Astrocyte of the cerebellum (primary cell): ENCODE measurements at places on chromosomes 1 and 21.

GRCh38 chr1:214515544-214516433, 35.6 kb downstream of the PTPN14 start:
- no peak for DNase-seq

DNA sequence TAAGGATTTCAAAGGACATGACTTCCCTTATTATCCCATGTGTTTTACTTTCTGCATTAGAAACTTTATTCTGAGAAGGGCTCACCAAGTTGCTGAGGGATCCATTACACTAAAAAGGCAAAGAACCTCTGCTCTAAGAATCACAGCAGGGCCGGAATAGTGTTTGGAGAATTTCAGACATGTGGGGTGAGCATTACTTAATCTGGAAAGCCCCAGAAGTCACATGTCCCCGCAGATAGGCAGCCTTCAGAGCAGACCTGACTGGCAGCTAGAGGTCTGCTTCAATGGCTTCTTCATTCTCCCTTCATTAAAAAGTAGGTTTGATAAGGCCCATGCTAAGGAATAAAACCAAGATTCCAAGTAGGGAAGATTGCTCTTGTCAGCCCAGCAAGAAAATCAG, 52.6 kb upstream of the RBM15 start:
- DNase-seq: no peak

DNA sequence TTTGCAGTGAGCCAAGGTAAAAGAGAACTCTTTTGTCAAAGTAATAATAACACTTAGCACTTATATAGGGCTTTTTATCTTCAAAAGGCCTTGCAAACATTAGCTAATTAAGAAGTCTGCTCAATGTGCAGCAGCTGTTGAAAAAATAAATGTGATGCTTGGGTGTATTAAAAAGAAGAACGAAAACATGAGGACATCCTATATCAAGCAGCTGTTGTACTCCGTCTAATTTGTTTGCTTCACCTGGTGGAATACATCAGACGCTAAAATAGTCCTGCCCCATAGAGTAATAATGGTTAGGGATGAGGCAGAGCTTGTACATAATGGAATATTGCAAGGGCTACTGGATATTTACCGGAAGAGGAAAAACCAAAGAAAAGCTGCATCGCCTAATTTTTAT, 299.5 kb downstream of the ST6GALNAC3 start:
- no peak for DNase-seq

- DNase-seq: no peak
These were observed 32.0 kb upstream of the HHAT start for GRCh38 chr1:210296682-210297081.
